ENCODE measurements at places on chromosomes 4 and X.

- DNase-seq, result no peak
Observed at GRCh38 chr4:71107726-71108125, 114.3 kb downstream of the DCK start.

DNA sequence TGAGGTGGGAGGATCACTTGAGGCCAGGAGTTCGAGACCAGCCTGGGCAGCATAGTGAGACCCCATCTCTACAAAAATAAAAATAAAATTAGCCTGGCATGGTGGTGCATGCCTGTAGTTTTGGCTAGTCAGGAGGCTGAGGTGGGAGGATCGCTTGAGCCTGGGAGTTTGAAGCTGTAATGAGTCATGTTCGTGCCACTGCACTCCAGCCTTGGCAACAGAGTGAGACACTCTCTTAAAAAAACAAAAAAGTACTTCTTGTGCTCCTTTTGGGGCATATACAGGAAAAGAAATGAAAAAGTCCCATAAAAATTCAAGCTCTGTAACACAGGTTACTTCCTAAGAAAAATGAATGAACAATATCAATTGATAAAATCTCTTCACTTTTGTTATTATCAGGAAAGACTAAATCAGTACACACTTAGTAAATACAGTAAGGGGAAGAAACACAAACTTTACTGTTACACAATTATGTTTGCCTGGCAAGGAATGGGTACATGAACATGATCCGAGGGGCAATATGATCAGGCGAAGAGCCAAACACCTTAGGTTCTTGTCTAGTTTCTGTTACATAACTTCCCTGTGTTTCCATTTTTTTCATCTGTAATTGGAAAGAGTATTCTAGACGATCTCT, 46.9 kb downstream of the CCDC158 start:
- no peak for DNase-seq

GRCh38 chr4:90025248-90025647, 101.9 kb upstream of the CCSER1 start:
- no peak for DNase-seq

GRCh38 chr4:105641845-105642244, 66.6 kb downstream of the INTS12 start:
- no peak for DNase-seq

- no peak for DNase-seq
Observed at GRCh38 chr4:37157476-37158167, 86.9 kb upstream of the NWD2 start.

DNA sequence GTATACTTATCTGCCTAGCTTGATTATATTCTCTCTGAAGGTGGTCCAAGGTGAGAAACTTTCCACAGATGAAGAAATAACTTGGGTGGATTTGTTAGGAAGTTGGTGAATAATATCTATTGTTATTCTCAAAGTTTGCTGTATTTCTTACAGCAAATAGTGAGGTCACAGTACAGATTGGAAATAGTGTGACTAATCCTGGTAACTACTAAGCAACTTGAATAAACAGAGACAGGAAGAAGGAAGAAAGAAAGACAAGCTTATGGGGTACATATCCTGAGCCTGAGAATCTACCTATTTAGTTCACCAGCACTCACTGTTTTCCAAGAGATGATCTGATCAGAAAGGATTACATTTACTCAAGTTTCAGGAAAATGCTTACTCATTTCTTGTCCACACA, 1416.1 kb downstream of the RPA4 start:
- DNase-seq, result no peak

DNA sequence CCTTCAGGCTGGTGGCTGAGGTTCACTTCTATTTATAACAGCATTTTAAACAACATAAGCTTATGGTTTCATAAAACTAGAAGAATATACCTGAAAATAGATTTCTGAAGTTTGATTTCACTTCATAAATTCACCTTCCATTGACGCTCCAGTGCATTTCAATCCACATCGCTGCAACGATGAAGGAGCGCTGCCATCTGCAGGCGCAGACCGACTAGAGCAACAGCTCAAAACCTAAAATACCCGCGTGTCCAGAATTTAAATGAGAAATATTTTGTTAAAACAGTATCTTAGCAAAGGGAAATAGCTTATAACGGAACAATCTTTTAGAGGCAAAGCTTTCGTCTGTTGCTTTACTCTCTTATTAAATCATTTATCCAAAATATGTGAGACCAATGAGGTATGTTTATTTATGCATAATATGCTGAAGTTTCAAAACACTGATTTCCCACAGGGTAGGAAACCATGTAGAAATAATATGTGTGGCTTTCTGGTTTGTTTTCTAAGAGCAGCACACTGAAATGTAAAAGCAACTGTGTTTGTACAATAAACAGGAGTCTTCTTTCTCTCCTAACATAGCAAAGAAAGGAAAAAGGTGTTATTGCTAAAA, 816.4 kb upstream of the FRG1 start:
- DNase-seq, result no peak

- no peak for DNase-seq
Observed at GRCh38 chr4:41586675-41587225, 48.8 kb downstream of the LIMCH1 start.

DNA sequence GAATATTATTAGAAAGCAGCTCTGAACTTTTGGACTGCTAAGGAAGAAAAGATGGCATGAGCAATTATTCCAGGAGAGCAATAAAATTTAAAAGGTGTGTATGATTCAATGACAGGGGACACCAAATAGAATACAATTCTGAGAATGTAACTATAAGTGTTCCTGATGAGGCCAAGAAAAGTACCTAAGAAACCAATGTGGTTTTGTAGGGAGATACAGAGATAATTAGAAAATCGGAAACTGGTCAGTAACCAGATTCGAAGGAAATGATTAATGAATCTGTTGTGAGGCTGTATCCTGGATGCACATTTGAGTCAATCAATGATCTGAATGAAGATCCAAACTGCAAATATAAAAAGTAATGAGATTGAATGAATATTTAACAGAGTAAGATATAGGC, 6.0 kb downstream of the NOA1 start:
- DNase-seq, result no peak

- DNase-seq, result no peak
Observed at GRCh38 chr4:126592088-126592487, 1040.7 kb upstream of the INTU start.

DNA sequence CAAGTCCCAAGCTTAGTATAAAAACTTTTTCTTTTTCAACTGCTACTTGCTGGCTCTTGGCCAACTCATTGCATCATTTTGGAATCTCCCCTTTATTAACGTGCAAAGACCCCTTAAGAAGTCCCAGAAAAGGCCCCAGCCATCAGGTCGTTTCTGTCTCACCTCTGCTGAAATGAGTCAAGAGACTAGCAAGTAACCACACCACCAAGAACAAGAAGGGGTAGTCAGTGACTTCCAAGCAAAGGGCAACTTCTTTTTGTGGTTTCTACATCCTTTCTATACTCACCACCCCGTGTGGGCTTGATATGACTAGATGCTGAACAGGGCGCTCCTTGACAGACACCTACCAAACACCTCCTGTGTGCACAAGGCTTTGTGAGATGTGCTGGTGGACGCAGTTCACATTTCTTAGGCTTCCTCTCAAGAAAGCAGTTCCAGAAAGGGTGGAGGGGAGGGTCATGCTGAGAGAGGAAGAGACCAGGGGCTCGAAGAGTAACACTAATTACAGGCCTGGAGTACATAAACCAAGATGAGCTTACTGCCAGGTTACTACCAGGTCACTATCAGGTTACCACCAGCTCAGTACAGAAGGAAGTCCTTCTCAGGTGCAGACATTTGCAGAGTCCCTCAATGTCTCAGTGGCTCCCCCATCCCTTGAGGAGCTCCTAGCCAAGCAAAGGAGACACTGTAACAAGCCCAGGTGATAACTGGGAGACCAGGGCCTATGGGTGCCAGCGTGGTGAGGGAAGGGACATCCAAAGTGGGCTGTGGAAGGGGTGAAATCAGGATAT, 19.3 kb downstream of the JAKMIP1 start:
- DNase-seq, result peak; percentile 75

DNA sequence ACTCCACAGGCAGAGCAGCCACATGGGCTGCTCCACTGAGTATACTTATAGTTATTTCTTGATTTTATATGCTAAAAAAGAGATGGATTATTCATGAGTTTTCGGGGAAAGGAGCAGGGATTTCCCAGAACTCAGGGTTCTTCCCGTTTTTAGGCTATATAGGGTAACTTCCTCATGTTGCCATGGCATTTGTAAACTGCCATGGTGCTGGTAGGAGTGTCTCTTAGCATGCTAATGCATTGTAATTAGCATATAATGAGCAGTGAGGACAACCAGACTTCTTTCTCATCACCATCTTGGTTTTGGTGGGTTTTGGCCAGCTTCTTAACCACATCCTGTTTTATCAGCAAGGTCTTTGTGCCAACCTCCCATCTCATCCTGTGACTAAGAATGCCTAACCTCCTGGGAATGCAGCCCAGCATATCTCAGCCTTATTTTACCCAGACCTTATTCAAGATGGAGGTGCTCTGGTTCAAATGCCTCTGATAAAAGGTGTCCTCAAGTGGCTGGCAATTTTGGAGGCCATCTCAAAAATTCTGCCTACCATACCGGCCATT, 213.0 kb upstream of the VEGFC start:
- no peak for DNase-seq

DNA sequence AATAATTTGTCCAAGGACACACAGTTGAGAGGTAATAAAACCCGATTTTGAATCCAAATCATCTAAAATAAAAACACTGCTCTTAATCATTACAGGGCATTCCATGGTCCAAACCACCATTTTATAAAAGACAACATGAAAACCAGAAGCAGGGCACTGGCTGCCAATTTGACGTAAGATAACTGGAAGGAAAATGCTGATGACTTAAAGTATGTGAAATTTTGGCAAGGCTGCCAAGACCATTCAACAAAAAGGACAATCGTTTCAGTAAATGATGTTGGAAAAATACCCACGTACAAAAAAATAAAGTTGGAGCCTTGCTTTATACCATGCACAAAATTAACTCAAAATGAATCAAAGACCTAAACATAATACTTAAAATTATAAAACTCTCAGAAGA, 344.4 kb downstream of the RAPGEF2 start:
- DNase-seq, result no peak

GRCh38 chr4:7186031-7186430, 6.3 kb upstream of the SORCS2 start:
- DNase-seq, result no peak

DNA sequence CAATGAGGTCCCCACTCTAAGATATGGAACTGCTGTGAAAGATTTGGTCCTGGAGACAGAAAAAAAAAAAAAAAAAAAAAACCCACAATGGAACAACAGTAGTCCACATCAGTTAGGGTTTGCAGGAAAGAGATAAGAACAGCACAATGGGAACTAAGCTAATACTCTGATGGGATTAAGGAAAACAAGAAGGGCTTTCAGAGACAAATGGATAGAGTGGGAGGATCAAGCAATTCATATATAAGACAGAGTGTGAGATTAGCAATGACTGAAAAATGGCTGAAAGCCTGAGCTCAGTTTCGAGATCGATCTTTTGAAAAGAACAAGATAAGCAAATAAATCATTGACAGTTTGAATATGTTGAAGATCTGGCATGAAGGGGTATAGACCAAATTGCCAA, 188.4 kb upstream of the TRPC5 start:
- DNase-seq, result no peak

- no peak for DNase-seq
Observed at GRCh38 chr4:99490286-99490685, 20.5 kb upstream of the C4orf17 start.

GRCh38 chr4:86431543-86432116, 71.8 kb upstream of the MAPK10 start:
- no peak for DNase-seq

- DNase-seq, result no peak
Observed at GRCh38 chrX:16855363-16856075, 14.6 kb downstream of the RBBP7 start.

- DNase-seq, result no peak
Observed at GRCh38 chrX:44106864-44107263, 133.7 kb upstream of the NDP start.

GRCh38 chr4:183099537-183100297, 660 bp downstream of the WWC2 start:
- DNase-seq, result peak; percentile 11

DNA sequence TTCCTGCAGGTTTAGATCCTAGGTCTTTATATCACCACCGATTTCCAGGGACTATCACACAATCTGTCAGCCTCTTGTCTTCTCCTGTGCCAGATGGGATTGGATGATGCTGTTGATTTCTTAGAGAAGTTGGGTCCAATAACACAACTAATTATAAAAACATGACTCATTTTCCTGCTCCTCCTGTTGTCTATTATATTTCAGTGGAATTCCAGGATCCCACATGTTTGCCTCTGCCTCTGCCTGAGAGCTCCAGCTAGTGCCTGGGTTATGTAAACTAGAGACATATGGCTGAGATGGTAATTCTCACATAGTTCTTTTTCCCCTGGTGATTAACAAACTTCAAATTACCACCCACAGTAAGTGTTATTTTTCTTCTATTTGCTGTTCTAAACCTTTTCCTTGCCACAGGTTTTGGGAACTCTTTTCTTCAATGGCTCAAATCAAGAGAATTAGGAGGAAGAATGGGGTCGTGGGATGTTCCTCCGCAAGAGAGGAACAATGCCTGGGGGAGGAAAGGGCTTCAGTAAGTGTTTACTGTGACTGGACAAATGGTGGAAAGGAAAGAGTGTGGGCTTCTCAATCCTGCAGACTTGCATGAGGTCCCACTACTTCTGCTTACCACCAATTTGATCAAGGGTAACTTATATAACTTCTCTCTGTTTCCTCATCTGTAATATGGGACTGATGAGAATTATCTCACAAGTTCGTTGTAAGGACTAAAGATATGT, 3.4 kb upstream of the HOPX start:
- no peak for DNase-seq

- no peak for DNase-seq
Observed at GRCh38 chr4:31923634-31924033, 1203.5 kb downstream of the PCDH7 start.

DNA sequence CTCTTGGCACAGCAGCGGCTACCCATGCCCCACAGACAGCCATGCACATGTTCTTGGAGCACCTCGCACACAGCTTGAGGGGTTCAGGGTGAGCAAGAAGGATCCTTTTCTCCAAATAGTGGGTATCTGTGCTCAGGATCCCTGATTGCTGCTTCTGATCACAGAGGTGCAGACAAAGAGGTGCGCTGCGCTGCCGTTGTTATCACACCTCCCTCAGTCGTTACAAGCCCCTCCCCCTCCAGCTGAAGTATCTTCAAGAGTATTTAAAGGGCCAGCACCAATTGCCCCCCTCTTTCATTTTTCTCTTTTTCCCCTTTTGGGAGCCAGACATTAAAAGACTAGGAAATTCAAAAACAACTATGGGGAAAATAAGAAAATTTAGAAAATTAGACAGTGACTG, 44.3 kb downstream of the NELFA start:
- no peak for DNase-seq

Measured in stimulated activated CD4-positive, alpha-beta T cell treated with anti-CD3 and anti-CD28 coated beads, Interleukin-4, amount 100 ng/mL, for 24 hours (primary cell).